BE2C (cell line): ENCODE measurements at places on chromosomes 6 and 20.
A peak's percentile ranks its signal among the peaks of the same experiment; 100 is the strongest.

GRCh38 chr20:44398335-44398734 is 42.8 kb downstream of the HNF4A start:
- DNase-seq, result no peak

DNA sequence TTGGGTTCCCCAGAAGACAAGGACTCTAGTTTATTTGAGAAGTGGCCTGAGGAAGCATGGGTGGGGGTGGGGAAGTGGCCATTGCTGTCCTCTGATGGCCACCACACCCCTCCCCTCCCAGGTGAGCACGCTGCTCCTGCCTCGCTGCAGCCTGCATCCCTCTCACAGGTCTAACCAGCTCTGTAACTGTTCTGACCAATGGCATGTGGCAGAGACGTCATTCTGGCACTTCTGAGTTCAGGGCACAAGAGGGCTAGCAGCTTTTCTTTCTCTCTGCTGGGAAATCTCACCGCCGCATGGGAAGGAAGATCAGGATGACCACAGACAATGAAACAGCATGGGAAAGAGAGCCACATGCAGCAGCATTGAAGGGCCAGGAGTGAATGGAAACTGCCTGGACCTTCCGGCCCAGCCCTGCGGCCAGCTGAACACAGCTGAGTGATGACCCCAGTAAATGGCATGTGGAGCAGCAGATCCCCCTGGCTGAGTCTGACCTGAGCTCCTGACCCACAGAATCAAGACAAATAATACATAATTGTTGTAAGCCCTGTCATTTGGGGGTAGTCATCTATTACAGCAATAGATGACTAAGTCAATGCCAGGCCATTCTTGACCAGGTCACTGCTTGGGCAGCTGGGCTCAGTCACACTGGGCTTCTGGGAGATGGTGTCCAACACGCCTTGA is 179.8 kb downstream of the LINC00237 start:
- DNase-seq, result no peak

DNA sequence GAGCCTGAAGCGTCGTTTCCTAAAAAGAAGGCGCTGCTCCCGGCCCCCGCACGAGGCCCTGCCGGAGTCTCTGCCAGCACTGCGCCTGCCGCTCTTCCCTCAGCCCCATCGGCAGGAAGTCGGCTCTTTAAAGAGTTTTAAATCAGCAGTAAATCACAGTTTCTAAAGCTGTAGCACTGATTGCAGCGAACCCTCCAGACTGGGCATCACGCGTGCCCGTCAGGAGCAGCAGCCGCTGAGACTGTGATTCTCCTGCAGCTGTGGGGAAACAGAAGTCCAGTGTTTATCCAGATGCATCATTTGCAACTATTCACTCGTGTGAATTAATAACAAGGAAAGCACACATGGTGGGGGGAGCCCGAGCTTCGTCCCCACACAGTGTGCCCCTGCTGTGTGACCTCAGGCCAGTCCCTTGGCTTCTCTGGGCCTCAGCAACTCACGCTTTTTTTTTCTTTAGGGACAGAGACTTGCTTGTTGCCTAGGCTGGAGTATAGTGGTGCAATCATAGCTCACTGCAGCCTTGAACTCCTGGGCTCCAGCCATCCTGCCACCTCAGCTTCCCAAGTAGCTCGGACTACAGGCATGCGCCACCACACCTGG is 28.3 kb downstream of the DLL1 start:
- no peak for DNase-seq

DNA sequence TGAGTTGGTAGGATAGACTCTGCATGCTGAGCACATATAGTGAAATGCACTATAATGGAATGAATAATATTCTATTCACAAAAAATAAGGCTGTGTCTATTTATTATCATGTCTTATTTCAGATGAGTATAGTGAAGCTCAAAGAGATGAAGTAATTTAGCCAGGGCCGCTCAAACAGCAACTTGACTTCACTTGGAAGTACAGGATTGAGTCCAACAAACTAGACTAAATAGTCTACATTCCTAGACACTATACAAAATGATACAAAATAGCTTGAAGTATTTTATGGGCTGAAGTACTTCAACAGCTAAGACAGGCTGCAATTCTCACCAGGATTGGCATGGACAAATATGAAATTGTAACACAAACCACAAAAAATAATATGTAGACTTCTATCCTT is 144.5 kb upstream of the DST start:
- no peak for DNase-seq

GRCh38 chr20:63330084-63330760 is 30.9 kb downstream of the CHRNA4 start:
- DNase-seq, result no peak

- DNase-seq, result no peak
These were observed 8.1 kb downstream of the CRISP3 start for GRCh38 chr6:49736017-49736508.

DNA sequence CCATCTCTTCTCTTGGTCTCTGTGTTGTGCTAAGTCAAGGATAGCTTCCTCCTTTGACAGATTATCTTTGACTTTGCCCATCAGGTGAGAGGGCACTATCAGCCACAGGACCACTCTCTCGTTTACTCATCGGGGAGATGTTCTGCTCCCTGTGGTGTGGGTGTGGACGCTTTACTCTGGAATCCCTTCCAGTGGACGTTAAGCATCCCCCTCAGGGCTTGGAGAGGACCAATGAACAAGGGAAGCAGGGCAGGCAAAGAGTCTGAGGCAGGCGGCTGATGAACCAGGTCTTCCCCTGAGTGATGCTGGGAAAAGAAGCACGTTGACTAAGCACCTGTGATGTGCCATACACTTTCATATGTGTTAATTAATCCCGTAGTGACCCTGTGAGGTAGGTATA is 21.0 kb upstream of the RNF24 start:
- DNase-seq, result no peak

DNA sequence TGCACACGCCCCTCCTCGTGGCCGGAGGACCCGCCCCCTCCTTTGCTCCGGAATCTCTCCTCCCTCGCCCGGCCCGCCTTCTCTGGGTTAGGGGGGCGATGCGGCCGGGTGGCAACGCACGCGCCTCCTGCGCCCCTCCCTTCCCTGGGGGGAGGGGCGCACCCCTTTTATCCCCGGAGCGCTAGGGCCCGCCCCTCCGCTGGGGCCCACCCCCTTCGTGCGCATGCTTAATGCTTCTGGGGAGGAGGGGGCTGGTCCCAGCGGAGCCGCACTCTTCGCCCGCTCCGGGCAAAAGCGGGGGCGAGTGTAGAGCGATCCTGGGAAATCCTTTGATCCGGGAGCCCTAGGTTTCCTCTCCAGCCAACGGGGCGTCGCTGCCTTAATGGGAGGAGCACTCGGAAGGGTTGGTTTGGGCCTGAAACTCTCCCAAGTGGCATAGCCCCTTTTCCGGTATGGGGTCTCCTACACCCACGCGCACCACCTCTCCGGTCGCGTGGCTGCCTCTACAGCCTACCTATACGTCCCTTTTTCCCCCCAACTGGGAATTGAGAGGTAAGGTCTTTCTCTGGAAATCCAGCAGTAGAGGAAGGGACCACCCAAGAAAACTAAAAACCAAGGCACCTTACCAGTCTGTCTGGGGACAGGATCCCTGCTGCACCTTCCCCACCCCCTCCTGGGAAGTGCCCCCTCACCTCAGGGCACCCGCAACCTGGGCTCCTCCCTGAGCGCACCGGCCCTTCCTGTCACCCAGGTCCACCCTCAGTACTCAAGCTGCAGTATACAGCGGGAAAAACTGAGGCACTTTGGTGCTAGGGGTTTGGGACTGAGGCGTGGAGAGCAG is 2.1 kb downstream of the SOX12 start:
- DNase-seq, result peak; percentile 89
